ENCODE measurements at places on chromosomes 5 and 9.

- DNase-seq, result no peak
Observed at GRCh38 chr9:137052998-137053943, 590 bp downstream of the ENTPD2 start.

DNA sequence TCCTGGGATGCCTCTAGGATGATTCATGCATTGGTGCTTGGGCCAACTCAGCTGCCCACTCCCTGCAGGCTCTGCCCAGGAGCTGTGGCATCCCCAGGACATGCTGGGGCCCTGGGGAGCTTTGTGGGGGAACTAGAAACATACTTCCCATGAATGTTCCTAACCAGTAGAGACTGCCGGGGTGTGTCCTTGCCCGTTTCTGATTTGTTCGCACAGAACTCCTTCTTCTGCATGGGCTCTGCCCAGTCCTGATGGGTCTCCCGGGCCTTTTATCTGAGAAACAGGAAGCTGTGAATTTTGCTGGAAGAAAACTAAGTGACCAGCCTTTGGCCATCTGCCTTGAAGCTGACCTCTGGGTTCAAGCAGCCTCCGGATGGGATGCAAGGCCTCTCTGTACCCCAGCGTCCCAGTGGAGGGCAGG, 71.6 kb upstream of the RNU6ATAC start:
- no peak for DNase-seq

DNA sequence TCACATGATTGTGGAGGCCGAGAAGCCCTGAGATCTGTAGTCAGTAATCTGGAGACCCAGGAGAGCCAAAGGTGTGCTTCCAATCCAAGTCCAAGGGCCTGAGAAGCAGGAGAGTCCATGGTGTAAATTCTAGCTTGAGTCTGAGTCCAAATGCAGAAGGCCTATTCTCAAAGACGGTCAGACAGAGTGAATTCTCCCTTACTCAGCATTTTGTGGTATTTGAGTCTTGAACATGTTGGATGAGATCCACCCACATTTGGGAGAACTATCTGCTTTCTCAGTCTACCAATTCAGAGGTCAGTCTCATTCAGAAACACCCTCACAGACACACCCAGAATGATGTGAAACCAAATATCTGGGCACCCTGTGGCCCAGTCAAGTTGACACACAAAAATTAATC, 128.8 kb upstream of the PTCH1 start:
- no peak for DNase-seq

DNA sequence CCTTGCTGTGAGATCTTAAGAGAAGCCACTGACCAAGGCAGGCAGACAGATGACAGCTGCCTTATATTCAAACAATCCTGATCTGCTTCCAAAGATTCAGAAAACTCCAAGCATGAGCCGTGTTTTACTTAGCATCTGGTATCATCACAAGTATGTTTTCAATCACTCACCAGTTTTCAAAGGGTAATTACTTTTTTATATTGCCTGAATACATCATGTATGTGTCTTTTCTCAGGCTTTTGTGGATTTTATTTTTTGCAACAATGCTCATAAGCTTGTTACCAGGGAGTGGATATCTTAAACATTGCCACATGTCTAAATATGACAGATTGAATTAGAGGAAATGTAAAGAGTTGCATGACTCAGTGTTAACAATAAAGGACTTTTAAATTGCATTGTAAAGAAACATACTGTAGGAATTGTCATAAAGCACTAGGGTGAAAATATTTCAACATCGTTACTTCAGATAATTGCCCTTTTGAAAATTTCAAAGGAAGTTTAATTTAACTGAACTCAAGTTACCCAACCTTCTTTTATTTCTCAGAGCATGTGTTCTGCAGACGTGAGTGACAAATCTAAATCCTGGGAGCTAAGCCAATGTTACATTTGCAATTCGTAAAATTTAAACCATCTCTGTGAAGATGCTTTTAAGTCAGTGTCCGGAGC, 326.1 kb downstream of the PLK2 start:
- no peak for DNase-seq

GRCh38 chr5:112331892-112332291, 87.2 kb downstream of the EPB41L4A start:
- DNase-seq, result no peak
